Stimulated activated memory B cell treated with anti-CD40 and anti-IgM and Interleukin-4, amounts not matched to agents 10 μg/mL and 1 μg/mL and 100 μg/mL, for 72 hours (primary cell): ENCODE measurements at places on chromosomes 6 and 20.

- no peaks in the 10 kb centered on the region for H3K4me1 ChIP-seq
- no peak overlapping the region for H3K4me3 ChIP-seq
- H3K27ac ChIP-seq, result no peak overlapping the region
- H3K27me3 ChIP-seq, result no peaks in the 10 kb centered on the region
Observed at GRCh38 chr20:61449057-61449609, 197.1 kb downstream of the CDH4 start.

DNA sequence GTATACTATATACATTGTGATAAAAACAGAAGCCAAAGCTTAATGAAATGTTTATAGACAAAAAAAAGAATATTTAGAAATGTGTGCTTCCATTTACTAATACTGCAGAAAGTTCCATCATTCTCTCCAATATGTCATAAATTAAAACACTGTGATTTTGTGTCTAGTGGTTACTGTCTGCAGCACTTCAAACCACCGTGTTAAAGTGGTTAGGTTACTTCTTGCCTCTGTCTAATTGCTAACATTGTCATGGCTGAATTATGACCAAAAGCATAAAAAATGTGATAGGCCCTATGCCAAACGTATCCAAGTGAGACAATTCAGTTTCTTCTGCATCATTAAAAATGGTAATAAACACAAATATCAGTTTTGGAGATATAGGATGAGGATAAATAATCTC, 52.7 kb upstream of the CST5 start:
- no peak overlapping the region for H3K4me3 ChIP-seq
- H3K27me3 ChIP-seq, result peaks cover 22% of the 10 kb centered on the region
- ATAC-seq, result no peak
- H3K36me3 ChIP-seq, result no peaks in the 10 kb centered on the region
- no peaks in the 10 kb centered on the region for H3K4me1 ChIP-seq
- H3K27ac ChIP-seq, result no peak overlapping the region

GRCh38 chr20:60090631-60091030, 132.4 kb downstream of the CDH26 start:
- ATAC-seq, result no peak
- no peak overlapping the region for H3K27ac ChIP-seq
- no peak overlapping the region for H3K4me3 ChIP-seq
- H3K27me3 ChIP-seq, result peaks cover 44% of the 10 kb centered on the region

DNA sequence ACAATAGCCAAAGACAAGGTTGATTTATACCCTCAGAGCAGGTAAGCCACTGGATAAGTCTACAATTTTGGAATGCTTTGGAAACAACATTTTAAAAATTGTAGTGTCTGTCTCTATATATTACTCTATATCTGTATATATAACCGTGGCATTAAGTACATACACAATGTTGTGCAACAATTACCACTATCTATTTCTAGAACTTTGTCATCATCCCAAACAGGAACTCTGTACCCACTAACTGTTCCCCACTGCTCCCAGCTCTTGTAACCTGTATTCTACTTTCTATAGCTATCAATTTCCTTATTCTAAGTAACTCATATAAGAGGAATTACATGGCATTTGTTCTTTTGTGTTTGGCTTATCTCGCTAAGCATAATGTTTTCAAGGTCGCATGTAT, 78.2 kb upstream of the ASCC3 start:
- H3K27ac ChIP-seq, result no peak overlapping the region
- H3K4me3 ChIP-seq, result no peak overlapping the region
- no peak for ATAC-seq
- no peaks in the 10 kb centered on the region for H3K4me1 ChIP-seq
- H3K36me3 ChIP-seq, result no peaks in the 10 kb centered on the region
- H3K27me3 ChIP-seq, result peaks cover 9% of the 10 kb centered on the region

DNA sequence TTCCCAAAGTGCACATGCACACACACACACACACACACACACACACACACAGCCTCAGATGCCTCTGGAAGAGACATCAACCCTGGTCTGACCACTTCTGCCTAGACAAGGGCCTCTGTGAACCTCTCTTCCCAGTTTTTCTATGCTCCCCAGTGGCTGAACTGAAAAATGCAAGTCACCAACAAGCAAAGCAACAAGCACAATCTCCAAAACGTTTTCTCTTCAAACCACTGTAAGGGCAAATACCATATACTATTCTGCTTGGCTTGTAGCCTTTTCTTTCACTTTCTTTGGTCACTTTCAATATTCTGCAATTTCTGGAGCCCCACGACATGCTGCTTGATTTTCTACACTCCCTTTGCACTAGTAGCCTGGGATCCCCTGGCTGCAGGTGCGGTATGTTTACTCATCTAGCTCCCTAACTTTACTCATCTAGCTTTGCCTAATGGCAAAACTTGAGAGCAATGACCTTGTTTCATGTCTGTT, 121.4 kb upstream of the DST start:
- H3K27me3 ChIP-seq, result peaks cover 6% of the 10 kb centered on the region
- H3K27ac ChIP-seq, result no peak overlapping the region
- ATAC-seq, result no peak

DNA sequence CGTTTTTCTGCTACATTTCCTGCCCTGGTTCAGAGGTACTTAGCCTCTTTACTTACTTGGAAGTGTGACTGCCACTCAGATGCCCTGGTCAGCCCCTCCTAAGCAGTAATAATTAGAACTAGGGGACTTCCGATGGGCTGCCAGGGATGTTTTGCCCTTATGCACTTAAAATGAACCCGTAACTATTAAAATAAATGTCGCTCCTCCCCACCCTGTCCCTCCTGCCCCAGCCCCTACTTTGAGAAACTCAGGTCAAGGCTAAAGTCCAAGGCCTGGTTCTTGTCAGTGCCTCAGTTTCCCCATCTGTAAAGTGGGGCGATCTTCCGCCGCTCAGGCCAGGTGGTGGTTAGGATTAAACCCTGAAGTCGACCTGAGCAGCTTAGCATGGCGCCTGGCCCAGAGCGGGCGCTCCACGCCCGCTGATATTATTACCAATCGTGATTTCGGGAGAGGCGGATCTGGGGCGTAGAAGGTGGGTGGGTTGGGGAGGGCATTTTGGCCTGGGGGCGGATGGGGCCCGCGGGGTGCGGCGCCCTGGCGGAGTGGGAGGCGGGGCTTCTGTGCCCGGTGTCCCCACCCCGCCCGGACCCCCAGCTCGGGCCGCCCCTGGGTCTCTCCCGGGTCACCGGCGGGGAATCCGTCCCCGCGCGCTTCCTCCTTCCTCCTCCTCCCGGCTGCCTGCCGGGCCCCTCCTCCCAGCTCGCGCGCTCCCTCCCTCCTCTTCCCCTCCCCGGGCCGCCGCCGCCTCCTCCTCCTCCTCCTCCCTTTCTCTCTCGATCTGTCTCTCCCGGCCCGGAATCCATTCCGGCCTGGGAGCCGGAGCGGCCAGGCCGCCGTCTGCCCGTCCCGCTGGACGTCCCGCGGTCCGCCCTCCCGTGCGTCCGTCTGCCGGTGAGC, at the start of gene SRC:
SRC (plus strand) TSS at position 802 of the 897 bp plus-strand sequence. CDS start 38,014 bp downstream, outside the sequence.
- H3K27me3 ChIP-seq, result no peaks in the 10 kb centered on the region
- H3K27ac ChIP-seq, result peak within 1 kb of the TSS; percentile 84
- peaks cover 22% of the 10 kb centered on the region for H3K36me3 ChIP-seq
- peak; percentile 72 for ATAC-seq
- H3K4me1 ChIP-seq, result peaks cover 67% of the 10 kb centered on the region
- H3K4me3 ChIP-seq, result peak within 1 kb of the TSS; percentile 81

DNA sequence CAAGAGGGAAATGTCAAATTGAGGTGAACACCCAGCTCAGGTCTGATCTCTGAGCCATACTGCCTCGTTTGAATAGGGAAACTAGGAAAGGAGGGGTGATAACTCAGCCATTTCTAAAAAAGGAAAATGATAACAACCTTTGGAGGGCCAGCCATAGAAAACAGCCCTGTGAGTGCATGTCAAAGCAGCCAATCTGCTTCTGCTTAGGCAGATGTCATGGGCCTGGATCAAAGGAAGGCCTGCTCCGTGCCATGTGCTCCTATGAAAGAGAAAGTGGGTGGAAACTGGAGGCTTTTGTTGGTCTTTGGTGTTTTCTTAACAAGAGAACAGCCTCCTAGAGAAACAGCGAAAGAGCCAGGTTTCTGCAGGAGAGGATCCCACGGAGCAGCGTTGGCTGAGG, 428.0 kb downstream of the DHX35 start:
- no peak overlapping the region for H3K4me3 ChIP-seq
- no peaks in the 10 kb centered on the region for H3K36me3 ChIP-seq
- H3K27ac ChIP-seq, result no peak overlapping the region
- peaks cover 4% of the 10 kb centered on the region for H3K27me3 ChIP-seq

- no peak overlapping the region for H3K27ac ChIP-seq
- H3K36me3 ChIP-seq, result no peaks in the 10 kb centered on the region
- no peaks in the 10 kb centered on the region for H3K27me3 ChIP-seq
- H3K4me1 ChIP-seq, result no peaks in the 10 kb centered on the region
- ATAC-seq, result no peak
Observed at GRCh38 chr6:118042855-118043254, 135.8 kb downstream of the SLC35F1 start.

DNA sequence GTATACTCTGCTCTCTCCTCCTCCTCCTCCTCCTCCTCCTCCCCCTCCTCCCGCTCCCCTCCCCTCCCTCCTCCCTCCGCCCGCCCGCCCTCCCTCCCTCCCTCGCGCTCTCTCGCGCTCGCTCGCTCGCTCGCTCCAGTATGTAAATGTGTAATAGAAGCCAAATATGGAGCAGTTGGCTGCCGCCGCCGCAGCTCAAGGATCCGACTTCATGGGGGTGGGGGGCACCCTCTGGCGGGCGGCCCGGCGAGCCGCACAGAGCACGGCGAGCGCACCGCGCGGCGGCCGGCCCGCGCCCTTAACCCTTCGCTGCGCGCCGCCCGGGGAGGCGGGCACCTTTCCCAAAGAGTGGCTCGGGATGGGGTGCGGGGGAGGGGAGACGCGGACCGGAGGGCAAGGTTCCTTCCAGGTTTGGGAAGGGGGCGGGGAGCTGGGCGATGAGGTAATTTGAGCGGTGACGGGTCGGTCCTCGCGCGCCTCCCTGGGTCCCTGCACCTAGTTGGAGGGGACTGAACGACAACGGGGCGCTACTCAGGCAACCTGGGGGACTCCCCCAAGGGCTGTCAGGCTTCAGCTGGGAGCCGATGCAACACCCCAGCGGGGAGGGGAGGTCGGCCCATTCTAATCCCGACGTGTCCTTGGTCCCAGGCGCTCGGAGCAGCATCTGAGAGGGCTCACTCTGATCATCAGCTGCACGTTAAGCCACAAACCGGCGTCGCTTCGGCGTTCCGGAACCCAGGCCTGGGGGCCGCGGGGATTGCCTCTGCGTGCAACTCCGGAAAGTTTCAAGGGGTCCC, 409 bp upstream of the ATXN1 start:
- no peaks in the 10 kb centered on the region for H3K27me3 ChIP-seq
- H3K4me1 ChIP-seq, result peaks cover 50% of the 10 kb centered on the region
- peak; percentile 78 for ATAC-seq
- H3K27ac ChIP-seq, result peak overlapping the region; percentile 93
- H3K36me3 ChIP-seq, result peaks cover 22% of the 10 kb centered on the region
- H3K4me3 ChIP-seq, result peak overlapping the region; percentile 92

DNA sequence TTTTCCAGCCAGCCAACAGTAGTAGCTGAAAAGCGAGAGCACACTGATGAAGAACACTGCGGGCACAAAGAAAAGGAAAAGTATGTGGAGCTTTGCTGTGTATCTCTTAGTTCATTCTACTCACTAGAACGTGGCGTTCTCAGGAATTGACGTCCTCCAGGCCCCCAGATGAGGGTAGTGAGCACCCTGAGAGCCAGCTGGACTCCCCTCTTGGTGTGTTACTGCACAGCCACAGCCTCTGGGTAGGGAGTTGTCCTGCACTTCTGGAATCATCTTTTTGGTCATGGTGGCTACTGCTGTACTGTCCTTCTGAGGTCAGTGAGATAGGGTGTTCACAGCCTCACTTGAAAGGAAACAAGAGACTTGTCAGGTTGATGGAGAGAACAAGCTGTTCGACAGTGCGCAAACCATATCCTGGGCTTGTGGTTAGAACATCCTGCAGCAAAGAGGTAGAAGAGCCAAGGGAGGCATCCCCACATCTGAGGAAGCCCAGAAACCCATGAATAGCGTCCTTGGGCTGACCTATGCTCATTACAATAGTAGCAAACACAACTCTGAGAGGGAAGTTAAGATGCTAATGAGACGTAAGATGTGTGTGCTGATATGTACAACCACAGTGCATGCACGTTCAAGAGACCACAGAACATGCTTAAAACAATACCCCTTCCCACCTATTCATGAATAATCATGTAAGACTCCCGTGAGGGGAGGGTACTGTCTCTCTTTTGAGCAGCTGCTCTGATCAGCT, 14.6 kb upstream of the HLA-F start:
- H3K4me3 ChIP-seq, result peak overlapping the region; percentile 69
- ATAC-seq, result peak; percentile 88
- peaks cover 13% of the 10 kb centered on the region for H3K27me3 ChIP-seq
- no peaks in the 10 kb centered on the region for H3K36me3 ChIP-seq
- H3K27ac ChIP-seq, result peak overlapping the region; percentile 65
- H3K4me1 ChIP-seq, result peaks cover 19% of the 10 kb centered on the region

- H3K27me3 ChIP-seq, result peaks cover 28% of the 10 kb centered on the region
- H3K27ac ChIP-seq, result no peak overlapping the region
- H3K4me3 ChIP-seq, result no peak overlapping the region
- no peaks in the 10 kb centered on the region for H3K4me1 ChIP-seq
- H3K36me3 ChIP-seq, result no peaks in the 10 kb centered on the region
Observed at GRCh38 chr6:3937438-3937837, 88.3 kb downstream of the FAM50B start.

GRCh38 chr20:49797344-49797615, 15.3 kb upstream of the SLC9A8 start:
- no peak for ATAC-seq
- no peaks in the 10 kb centered on the region for H3K36me3 ChIP-seq
- H3K4me1 ChIP-seq, result peaks cover 55% of the 10 kb centered on the region
- H3K27ac ChIP-seq, result no peak overlapping the region
- H3K4me3 ChIP-seq, result no peak overlapping the region

DNA sequence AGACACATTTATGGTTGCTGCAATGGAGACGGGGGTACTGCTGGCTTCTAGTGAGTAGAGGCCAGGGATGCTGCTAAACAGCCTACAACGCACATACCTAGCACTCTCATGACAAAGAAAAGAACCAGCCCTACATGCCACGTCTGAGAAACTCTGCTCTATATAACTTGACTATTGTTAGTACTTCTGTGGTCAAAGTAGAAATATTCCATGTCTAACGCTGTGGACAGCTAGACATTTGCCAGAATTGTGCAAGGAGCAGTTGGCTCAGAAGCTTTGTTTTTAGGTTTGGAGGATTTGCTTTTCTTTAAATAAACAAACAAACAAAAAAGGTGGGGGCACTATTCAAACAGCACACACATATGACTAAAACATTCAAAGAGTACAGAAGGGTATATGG, 20.5 kb downstream of the UBE2V1 start:
- H3K4me3 ChIP-seq, result no peak overlapping the region
- H3K4me1 ChIP-seq, result peaks cover 22% of the 10 kb centered on the region
- no peak for ATAC-seq
- no peaks in the 10 kb centered on the region for H3K27me3 ChIP-seq
- H3K36me3 ChIP-seq, result peaks cover 38% of the 10 kb centered on the region
- no peak overlapping the region for H3K27ac ChIP-seq

GRCh38 chr6:125792680-125793079, 1.9 kb downstream of the NCOA7 start:
- ATAC-seq, result no peak
- peaks cover 64% of the 10 kb centered on the region for H3K4me1 ChIP-seq
- no peak overlapping the region for H3K27ac ChIP-seq
- no peak overlapping the region for H3K4me3 ChIP-seq
- no peaks in the 10 kb centered on the region for H3K36me3 ChIP-seq
